ENCODE measurements at places on chromosomes 7 and 10.

GRCh38 chr10:60029475-60029874, 123.1 kb upstream of the CCDC6 start:
- DNase-seq: no peak

DNA sequence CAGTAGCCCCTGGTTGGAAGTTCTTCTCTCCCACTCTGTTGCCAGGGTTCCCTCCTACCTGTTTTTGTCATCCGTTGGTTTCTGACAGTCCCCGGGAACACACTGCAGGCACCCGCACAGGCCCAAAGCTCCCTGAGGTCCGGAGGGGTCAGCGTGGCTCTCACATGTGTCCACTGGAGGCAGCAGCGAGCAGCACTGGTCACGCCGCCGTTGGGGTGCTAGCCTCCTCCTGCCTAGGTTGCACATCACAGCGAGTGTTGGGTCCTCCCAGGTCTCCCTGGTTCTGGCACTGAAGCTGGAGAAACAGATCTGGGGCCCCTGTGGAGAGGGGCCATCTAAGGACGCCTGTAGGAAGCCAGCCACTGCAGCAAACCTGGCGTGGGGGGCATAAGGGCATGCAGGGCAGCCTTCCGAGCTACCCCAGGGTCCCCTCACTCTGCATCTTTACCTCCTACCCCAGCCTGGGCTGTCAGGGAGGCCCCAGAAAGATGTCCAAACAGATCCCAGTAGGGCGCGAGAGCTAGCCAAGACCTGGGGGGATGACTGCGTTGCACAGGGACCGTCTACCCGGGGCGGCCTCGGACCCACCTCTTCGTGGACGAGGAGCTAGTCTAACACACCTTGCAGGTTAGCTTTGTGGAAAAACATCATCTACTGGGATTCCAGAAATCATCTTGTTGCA, 28.9 kb downstream of the LRRC27 start:
- no peak for DNase-seq

- DNase-seq: peak; percentile 97
These were observed 16.5 kb upstream of the PLAU start for GRCh38 chr10:73894245-73894971.

DNA sequence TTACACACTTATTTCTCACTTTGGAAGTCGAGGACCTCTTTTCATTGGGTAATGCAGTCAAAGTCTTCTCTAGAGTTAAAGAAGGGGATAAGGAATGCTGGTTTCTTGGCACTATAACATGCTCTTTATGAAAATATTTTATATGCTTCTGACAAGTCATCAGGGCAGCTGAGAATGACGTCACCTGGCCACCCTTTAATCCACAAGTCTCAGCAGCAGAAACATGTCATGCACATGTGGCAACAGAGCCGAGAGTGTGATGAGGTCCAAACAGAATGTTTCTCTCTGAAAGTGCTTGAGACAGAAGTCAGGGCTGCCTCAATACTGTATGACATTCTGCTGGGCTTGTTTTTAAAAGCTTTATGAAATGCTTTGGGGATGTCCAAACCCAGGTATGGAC, 63.5 kb upstream of the C10orf90 start:
- DNase-seq: no peak

DNA sequence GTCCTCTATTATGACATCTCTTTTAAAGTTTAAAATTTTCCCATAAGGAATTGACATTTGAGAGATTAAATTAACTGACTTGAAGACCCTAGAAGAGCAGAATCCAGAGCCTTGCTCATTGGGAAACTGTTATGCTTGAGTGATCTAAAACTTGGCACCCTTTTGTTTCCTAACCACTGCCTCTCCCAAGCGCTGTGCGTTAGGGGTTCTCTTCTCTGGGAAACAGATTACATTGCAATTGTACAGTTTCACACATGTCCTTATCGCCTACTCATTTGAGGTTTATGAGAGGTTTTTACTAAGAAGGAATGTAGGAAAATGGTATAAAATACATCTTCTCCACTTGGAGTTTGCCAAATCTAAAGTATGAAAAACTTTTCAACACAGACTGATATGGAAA, 126.8 kb upstream of the AMPH start:
- no peak for DNase-seq

DNA sequence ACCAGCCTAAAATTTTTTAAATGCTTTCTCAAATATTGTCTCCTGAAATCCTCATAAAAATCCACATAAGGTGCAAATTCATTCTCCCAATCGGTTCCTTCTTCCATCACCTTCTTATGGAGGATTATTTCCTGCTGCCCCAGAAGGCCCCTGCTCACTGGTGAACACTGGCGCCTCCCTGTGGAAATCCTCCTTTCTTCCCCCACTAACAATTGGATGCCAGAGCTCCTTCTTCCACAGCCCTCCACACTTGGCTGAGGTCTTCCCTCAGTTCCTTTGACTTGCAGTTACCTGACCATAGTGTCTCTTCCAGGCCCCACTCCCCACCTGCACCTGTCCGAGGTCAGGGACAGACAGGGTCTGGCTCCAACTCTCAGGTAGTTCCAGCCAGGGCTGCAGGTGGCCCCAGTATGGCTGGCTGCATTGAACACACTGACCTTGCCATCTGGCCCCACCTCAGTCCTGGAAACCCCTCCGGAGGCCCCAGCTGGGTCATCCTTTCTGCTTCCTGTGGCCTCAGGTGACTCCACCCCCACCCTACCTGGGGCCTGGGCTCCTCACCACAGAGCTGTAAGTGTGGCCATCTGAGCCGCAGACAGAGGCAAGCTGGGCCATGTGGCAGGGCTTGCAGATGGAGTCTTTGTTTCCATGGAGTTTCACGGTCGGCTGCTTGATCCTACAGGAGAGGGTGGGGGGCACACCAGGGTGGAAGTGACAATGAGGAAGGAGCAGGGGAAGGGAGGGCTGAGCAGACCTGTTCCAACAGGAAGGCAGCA, 18.4 kb downstream of the SPOCK2 start:
- DNase-seq: no peak

GRCh38 chr7:91193141-91193540, 71.1 kb upstream of the FZD1 start:
- DNase-seq: no peak

GRCh38 chr7:604001-604883, 84.6 kb upstream of the PDGFA start:
- DNase-seq: peak; percentile 99

DNA sequence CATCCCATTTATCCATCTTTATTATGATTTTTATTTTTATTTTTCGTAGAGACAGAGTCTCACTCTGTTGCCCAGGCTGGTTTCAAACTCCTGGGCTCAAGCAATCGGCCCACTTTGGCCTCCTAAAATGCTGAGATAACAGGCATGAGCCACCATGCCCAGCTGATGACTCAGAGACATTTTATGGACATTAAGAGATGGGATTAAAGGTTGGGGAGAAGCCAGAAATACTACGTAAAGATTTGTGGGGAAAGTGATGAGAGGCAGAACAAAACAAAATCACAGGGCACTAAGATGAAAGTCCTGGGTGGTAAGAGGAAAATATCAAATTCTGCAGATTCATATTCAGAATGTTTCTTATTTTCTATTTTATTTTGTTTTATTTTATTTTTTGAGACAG, 7.6 kb downstream of the WNT8B start:
- DNase-seq: no peak

GRCh38 chr7:87047-87446, 105.3 kb upstream of the FAM20C start:
- DNase-seq: no peak

Data from lung microvascular endothelial cell (primary cell).